ENCODE measurements at places on chromosomes 12 and 14.

DNA sequence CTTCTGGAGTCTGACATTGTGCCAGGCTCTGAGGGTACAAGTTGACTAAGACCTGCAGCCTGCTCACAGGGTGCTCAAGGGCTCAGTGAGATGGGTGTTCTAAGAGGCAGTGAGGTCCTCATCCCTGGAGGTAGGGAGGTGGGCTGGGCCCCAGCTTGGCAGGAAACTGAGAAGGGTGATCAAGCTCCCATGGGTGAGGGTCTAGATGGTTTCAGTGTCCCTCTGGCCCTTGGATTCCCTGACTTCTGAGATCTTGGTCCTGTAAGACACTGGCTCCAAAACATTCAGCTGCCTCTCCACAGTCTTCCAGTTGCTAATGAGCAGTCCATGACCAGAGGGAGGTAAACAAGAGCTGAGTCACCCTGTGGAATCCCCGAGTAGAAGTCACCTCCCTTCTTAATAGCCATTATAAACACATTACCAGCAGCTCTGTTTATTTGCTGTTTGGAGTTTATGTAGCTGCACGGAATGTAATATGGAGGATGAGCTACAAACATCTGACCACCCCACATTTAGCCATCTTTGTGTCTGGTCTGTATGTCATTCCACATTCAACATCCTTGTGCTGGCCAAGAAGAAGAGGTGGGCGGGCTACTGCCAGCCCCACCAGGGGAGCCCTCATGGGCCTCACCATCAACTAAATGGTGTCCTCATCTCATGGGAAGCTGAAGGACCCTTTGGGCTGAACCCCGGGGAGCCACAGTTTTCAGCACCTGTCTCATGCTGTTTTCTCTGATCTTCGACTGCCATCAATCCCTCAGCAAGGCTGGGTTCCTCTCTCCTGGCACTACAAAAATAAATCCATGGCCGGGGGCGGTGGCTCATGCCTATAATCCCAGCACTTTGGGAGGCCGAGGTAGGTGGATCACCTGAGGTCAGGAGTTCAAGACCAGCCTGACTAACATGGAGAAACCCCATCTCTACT is 37.2 kb upstream of the BDKRB2 start:
- peak; percentile 79 for DNase-seq

DNA sequence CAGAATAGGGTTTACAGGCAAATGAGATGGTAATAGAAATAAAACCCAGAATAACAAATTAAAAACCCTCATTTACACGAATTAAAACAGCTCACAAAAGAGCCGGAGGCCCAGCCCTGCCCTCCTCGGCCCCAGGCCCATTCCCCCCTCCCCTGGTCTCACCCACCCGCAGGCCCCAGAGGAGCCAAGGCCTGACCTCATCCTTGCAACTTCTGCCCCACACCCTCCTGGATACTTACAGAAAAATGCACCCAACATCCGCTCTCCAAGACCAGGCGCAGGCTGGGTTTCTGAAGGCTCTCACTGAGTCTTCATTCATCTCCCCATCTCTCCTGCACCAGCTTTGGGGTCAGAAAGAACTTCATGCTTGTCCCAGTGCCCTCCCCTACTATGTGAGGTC is 16.2 kb upstream of the VSX2 start:
- no peak for DNase-seq

DNA sequence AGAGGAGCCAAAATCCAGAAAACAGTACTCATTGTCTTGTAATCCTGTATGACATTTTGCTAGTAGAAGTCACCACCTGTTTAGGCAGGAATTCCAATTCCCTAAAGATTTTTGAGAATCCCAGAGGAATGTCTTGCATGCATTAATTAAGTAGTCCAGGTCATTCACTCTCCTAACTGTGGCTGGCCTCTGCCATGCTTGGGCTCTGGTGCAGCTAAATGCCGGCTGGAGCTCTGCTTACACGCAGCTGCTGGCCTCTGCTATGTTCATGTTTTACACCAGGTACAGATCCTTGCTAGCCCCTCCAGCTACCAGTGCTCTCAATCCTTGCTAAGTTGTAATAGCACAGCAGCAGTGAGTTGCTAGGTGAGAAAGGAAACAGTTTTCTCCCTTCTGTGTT is 16.3 kb upstream of the HIF1A start:
- DNase-seq, result no peak

- DNase-seq, result no peak
These were observed 19.7 kb upstream of the TMCC3 start for GRCh38 chr12:94670075-94670474.

DNA sequence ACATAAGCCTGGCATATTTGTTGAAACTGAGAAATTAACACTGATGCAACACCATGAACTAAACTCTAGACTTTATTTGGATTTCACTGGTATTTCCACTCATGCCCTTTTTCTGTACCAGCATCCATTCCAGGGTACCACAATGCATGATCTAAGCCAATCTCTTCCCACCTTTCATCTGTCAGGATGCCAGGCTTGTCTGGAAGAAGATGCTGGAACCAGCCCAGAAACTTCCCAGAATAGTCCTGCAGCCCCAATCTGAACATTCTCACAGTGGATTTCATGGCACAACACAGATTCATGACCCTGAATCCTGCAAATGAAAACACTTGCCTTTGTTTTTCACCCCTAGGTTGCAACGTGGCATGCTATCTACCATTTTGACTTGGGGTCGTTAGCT is 189.3 kb upstream of the LHX5 start:
- no peak for DNase-seq

All from GM04503 (cell line).